ENCODE measurements at places on chromosomes 12 and 14.
A peak's percentile ranks its signal among the peaks of the same experiment; 100 is the strongest.

- peak; percentile 36 for DNase-seq
Measured at GRCh38 chr12:81942594-81942993, 183.4 kb upstream of the PPFIA2 start.

DNA sequence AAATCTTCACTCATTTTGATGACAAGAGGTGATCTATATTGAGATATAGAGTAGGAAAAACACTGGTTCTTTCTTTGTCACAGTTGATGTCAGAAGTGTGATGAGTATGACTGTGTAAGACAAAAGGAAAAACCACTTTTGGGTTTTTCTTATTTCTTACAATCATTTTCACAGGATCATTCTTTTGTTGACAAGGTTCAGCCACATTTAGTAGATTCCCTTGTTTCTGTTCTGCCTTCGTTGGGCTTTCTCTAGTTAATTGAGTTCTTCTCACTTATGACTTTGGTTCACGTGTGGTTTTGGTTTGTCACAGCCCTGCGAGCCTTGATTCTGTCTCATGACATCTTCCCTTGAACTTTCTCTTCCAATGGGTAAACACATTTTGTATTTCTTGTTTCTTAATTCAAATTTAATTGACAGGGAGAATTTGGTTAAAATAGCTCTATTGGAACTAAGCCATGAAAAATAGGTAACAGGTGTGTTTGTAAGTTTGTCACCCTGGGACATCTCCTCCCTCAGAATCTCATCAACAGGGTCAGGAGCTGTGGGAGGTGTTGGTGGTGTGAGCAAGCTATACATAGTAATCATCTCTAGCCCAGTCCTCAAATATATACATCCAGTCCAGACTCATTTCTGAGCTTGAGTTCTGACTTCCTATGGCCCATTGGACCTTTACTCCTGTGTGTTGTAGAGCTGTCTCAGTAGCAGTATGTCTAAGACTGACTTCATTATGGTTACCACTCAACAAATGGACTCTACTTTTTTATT is 255.3 kb downstream of the BMP4 start:
- DNase-seq = no peak

- DNase-seq = no peak
Measured at GRCh38 chr14:80627745-80628144, 313.8 kb downstream of the CEP128 start.

GRCh38 chr12:131990066-131990979 is 40.6 kb downstream of the EP400 start:
- no peak for DNase-seq

DNA sequence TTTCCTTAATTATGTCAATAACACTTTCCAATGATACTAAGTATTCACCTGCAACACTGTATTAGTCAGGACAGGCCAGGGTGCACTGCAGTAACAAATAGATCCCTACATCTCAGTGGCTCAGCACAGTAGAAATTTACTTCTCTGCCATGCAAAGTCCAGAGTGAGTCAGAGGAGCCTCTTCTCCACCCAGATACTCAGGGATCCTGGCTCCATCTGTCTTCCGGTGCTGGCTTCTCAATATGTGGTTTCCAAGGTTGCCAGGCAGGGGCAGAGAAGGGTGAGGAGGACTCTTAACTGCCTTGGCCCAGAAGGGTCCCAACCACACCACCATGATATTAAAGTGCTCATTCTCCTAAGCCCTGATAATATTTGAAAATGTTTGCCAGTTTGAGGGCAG is 47.8 kb downstream of the ADGRD1 start:
- no peak for DNase-seq

Measured in CD8-positive, alpha-beta memory T cell (primary cell).